Upper lobe of left lung (tissue), 6 donors: ENCODE measurements at places on chromosomes 12 and 14. TPM values are rescaled to one million over a fixed set of nuclear protein-coding genes. Genes with fewer than 3 reads are reported as not detected.

The SNW1 gene
- total RNA-seq, result 59.4 TPM

The LRTM2 gene
- total RNA-seq, result not detected

The KRT71 gene
- total RNA-seq, result not detected

The OVCH1 gene
- 4.0 TPM for total RNA-seq

The COQ6 gene
- total RNA-seq, result 108 TPM

The TMEM179 gene
- not detected for total RNA-seq

The SEL1L gene
- 81.6 TPM for total RNA-seq

The MYH7 gene
- total RNA-seq, result not detected

The PLEKHA5 gene
- 18.5 TPM for total RNA-seq

The ACVRL1 gene
- 195 TPM for total RNA-seq

The IRAK3 gene
- 37.5 TPM for total RNA-seq

The KLRD1 gene
- total RNA-seq, result 10.9 TPM

GRCh38 chr12:11893998-11894397 lies 176.7 kb upstream of the BCL2L14 start:
- no peak overlapping the region for H3K4me3 ChIP-seq
- no peak overlapping the region for H3K27ac ChIP-seq
- DNase-seq, result no peak

- H3K4me3 ChIP-seq, result peak overlapping the region; percentile 91
- H3K4me1 ChIP-seq, result peaks cover 30% of the 10 kb centered on the region
- H3K27me3 ChIP-seq, result no peaks in the 10 kb centered on the region
- peaks cover 2% of the 10 kb centered on the region for H3K36me3 ChIP-seq
These were observed 976 bp downstream of the THAP2 start for GRCh38 chr12:71665090-71665463.

DNA sequence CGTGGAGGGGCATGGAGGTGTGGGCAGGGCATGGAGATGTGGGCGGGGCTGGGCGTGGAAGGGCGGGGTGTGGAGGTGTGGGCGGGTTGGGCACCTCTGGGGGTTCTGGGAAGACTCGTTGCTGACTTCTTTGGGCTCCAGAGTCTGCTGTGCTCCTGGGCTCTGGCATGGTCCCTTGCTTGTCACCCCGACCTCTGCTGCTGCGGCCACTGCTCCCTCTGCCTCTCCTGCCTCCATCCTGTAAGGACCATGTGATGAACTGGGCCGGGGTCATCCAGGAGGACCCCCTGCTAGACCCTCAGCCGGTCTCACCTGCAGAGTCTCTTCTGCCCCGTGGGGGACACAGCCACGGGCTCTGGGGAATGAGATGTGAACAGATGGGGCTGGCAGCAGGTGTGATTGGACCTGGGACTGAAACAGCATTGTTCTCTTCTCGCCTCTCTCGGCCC lies 15.3 kb downstream of the NOC4L start:
- no peaks in the 10 kb centered on the region for H3K27me3 ChIP-seq
- peaks cover 16% of the 10 kb centered on the region for H3K4me1 ChIP-seq
- no peak overlapping the region for H3K4me3 ChIP-seq
- H3K36me3 ChIP-seq, result no peaks in the 10 kb centered on the region
- H3K27ac ChIP-seq, result no peak overlapping the region
- no peak for DNase-seq

GRCh38 chr14:72543341-72543740 lies 350.6 kb downstream of the DPF3 start:
- H3K27me3 ChIP-seq, result no peaks in the 10 kb centered on the region
- DNase-seq, result no peak
- peaks cover 5% of the 10 kb centered on the region for H3K4me1 ChIP-seq
- no peak overlapping the region for H3K27ac ChIP-seq
- H3K36me3 ChIP-seq, result no peaks in the 10 kb centered on the region
- H3K4me3 ChIP-seq, result no peak overlapping the region

GRCh38 chr14:76918256-76918781 lies 92.1 kb downstream of the LRRC74A start:
- no peaks in the 10 kb centered on the region for H3K36me3 ChIP-seq
- H3K27me3 ChIP-seq, result no peaks in the 10 kb centered on the region
- no peak overlapping the region for H3K4me3 ChIP-seq
- peaks cover 55% of the 10 kb centered on the region for H3K4me1 ChIP-seq

DNA sequence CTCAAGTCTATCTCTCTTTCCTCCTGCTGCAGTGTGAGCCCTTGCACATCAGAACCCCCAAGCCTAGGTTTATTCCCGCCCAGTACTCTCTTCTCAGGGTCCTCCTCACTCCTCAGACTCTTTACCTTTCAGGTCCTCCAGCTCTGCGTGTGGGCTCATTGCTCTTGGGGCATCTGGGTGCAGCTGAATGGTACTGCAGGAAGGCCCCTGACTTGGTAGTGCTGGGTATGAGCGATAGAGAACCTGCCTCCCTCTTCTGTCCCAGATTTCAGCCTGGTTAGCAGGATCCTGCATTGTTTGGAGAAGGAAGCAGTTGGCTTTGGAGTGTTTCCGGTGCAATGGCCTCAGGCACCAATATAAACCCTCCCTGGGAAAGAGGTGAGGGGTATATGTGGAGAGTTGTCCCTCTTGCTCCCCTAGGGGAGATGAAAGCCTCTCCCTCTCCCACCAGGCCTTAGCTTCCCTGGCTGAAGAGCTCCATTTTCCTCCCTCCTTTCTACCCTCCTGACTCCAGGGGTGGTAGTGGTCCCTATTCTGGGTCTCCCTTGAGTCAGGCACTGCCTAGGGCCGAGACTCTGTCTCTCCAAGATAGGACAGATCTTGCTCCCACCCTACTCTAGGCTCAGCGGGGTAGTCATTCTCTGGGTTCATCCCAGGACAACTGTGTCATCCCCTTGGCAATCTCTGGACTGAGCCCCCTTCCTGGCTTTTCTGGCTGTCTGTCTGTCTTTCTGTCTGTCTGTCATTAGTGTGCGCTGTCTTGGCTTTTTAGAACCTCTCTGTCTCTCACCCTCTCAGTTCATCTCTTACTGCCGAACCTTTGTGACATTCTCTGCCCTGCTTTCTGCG lies 3.8 kb downstream of the LRP1 start:
- peaks cover 4% of the 10 kb centered on the region for H3K27me3 ChIP-seq
- H3K36me3 ChIP-seq, result no peaks in the 10 kb centered on the region
- no peak for DNase-seq
- peak overlapping the region; percentile 3 for H3K4me3 ChIP-seq
- H3K27ac ChIP-seq, result peak overlapping the region; percentile 96

GRCh38 chr12:96812153-96812552 lies 94.9 kb upstream of the NEDD1 start:
- H3K27me3 ChIP-seq, result no peaks in the 10 kb centered on the region
- DNase-seq, result no peak
- H3K4me1 ChIP-seq, result no peaks in the 10 kb centered on the region
- no peak overlapping the region for H3K4me3 ChIP-seq
- no peaks in the 10 kb centered on the region for H3K36me3 ChIP-seq
- no peak overlapping the region for H3K27ac ChIP-seq

- no peak overlapping the region for H3K4me3 ChIP-seq
- no peaks in the 10 kb centered on the region for H3K36me3 ChIP-seq
- H3K4me1 ChIP-seq, result peaks cover 19% of the 10 kb centered on the region
- no peaks in the 10 kb centered on the region for H3K27me3 ChIP-seq
- DNase-seq, result no peak
- no peak overlapping the region for H3K27ac ChIP-seq
These were observed 23.5 kb downstream of the ASB2 start for GRCh38 chr14:93952829-93953228.

- no peak overlapping the region for H3K4me3 ChIP-seq
- H3K4me1 ChIP-seq, result no peaks in the 10 kb centered on the region
- no peak for DNase-seq
- no peak overlapping the region for H3K27ac ChIP-seq
These were observed 326.7 kb downstream of the SLC6A15 start for GRCh38 chr12:84585776-84586395.

DNA sequence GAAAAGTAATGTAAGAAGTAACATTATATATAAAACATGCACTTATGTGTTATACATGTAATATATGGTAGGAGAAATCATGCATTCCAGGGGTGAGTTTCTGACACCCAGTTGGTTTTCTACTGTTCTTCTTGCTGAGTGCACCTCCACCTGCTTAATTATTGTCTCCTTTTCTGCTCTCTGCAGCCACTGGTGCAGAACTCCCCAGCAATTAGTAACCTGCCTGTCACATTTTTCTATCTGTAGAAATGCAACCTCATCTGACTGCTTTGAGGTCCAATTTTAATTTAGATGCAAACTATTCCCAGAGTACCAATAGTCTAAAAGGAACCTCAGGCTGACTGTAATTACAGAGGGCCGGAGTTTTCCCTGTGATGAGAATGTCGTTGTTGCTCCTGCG lies 842.1 kb downstream of the AACS start:
- H3K4me3 ChIP-seq, result no peak overlapping the region
- H3K27ac ChIP-seq, result no peak overlapping the region
- no peaks in the 10 kb centered on the region for H3K36me3 ChIP-seq
- no peaks in the 10 kb centered on the region for H3K4me1 ChIP-seq
- H3K27me3 ChIP-seq, result no peaks in the 10 kb centered on the region

DNA sequence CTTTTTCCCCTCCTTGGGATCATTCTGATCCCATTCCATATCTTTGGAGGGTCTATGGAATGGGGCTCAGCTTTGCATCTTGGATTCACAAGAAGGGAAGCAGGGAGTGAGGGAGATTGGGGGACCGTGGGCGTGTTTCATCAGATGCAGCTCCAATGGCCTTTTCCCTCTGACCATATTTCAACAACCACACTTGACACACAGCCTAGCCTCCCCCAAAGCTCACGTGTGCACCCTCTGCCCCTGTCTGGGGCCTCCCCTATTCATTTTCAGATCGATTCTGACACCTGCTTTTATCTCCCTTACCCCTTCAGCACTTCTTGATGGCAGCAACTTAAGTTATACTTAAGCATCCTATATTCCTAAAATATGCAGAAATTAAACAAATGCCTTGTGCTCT lies 126.6 kb downstream of the CHST11 start:
- H3K4me3 ChIP-seq, result no peak overlapping the region
- no peak for DNase-seq
- H3K4me1 ChIP-seq, result no peaks in the 10 kb centered on the region
- no peak overlapping the region for H3K27ac ChIP-seq
- no peaks in the 10 kb centered on the region for H3K27me3 ChIP-seq

DNA sequence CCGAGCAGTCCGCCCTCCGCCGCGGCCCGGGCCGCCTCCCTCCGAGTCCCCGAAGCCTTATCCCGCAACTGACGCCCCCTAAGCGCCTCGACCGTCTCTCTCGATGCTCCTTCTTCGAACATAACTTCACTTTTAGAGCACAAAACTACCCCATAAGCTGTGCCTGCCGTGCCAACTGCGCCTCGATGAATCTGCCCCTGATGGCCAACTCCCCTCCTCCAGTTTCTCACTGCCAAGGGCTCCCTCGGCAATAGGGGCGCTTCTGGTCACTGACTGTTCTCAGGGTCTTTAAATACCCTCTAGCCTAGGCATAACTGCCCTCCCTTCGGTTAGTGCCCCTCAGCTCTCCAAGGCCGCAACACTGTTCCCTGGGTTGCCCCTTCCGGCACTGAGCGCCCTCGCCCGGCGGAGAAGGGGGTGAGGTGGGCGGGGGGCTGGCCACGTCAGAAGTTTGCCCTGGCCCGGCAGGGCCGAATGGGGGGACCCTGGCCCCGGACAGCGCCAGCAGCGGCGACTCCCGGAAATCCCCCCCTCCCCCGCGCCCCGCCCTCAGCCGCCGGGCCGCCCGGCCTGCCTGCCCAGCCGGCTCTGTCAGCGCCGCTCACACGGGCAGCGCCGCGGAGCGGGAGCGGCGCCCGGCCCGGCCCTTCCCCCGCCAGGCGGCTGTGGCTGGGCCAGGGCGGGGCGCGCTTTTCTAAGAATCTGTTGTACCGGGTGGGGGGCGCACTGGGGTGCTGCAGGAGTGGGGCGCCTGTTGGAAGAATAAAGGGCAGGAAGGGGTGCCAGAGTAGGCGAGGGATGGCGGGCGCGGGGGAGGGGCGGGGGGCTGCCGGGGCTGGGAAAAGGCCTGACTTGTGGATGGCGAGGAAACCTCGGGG lies 10.6 kb downstream of the RARG start:
- H3K27me3 ChIP-seq, result no peaks in the 10 kb centered on the region
- no peaks in the 10 kb centered on the region for H3K36me3 ChIP-seq
- DNase-seq, result peak; percentile 80
- H3K4me1 ChIP-seq, result peaks cover 72% of the 10 kb centered on the region

- H3K27me3 ChIP-seq, result no peaks in the 10 kb centered on the region
- no peak for DNase-seq
- no peaks in the 10 kb centered on the region for H3K36me3 ChIP-seq
- no peaks in the 10 kb centered on the region for H3K4me1 ChIP-seq
These were observed 3.4 kb downstream of the HSD17B6 start for GRCh38 chr12:56766535-56766934.

- no peak overlapping the region for H3K27ac ChIP-seq
- no peak for DNase-seq
- H3K27me3 ChIP-seq, result no peaks in the 10 kb centered on the region
- no peaks in the 10 kb centered on the region for H3K4me1 ChIP-seq
- H3K4me3 ChIP-seq, result no peak overlapping the region
These were observed 159.3 kb downstream of the DYRK2 start for GRCh38 chr12:67807814-67808213.

DNA sequence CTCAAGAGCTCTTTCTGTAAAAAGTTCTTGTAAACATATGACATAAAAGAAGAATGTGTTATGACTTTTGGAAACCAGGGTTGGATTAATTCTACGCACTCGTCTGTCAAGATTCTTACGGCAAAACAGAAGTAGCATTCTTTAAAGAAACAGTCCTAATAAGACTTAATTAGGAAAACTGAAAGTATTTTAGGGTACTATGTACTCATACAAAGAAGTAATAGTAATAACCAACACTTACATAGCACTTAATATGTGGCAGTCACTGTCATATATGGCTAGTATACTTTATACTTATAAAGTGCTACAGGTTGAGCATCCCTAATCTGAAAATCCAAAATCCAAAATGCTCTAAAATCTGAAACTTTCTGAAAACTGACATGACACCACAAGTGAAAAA lies 72.9 kb upstream of the ST8SIA1 start:
- no peak overlapping the region for H3K27ac ChIP-seq
- no peaks in the 10 kb centered on the region for H3K4me1 ChIP-seq
- no peak for DNase-seq

DNA sequence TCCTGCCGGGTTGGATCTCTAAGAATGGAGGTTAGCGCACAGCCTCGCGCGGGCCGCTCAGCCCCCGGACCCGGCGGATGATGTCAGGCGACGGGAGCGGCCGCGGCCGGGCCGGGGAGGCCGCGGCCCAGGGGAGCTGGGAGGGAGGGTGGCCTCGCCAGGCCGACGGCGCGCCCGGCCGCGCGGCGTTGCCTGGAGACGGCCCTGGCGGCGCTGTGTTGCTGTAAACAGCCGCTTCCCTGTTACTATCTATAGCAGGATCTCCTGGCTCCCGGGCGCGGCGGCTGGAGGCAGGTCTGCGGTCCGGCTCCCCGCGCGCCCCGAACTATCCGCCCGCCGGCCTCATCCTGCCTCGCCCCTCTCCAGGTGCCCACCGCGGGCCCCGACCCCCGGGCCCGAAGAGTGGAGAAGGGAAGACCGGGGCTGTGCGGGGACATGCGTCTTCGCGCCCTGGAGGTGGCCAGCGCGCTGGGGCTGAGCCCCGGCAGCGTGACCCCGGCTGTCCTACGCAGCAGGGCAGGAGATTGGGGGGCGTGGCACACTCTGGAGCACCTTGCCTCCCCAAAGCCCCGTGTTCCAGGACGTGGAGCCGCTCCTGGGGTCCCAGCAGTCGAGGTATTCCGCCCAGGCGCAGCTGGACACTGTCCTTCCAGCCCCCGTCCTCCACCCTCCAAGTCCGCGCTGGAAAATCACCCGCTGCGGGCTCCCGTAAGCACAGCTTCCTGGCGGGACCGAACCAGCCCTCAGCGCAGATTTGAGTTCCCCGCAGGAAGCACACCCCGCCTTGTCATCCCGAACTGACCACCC lies 1.4 kb upstream of the FOS start:
- peak; percentile 97 for DNase-seq
- H3K36me3 ChIP-seq, result peaks cover 6% of the 10 kb centered on the region
- peaks cover 45% of the 10 kb centered on the region for H3K4me1 ChIP-seq
- peak overlapping the region; percentile 37 for H3K4me3 ChIP-seq
- H3K27ac ChIP-seq, result peak overlapping the region; percentile 99

GRCh38 chr12:95863337-95863736 lies 4.6 kb downstream of the SNRPF start:
- peaks cover 12% of the 10 kb centered on the region for H3K4me1 ChIP-seq
- DNase-seq, result no peak
- H3K27ac ChIP-seq, result no peak overlapping the region
- peaks cover 13% of the 10 kb centered on the region for H3K36me3 ChIP-seq
- H3K27me3 ChIP-seq, result no peaks in the 10 kb centered on the region
